ENCODE measurements at places on chromosomes 1 and 21. TPM values are rescaled to one million over a fixed set of nuclear protein-coding genes. Genes with fewer than 3 reads are reported as not detected.

- no peak for DNase-seq
These were observed 51.9 kb upstream of the PPP2R5A start for GRCh38 chr1:212233321-212233720.

- no peak for DNase-seq
These were observed 3.8 kb downstream of the TRAF5 start for GRCh38 chr1:211330282-211330936.

DNA sequence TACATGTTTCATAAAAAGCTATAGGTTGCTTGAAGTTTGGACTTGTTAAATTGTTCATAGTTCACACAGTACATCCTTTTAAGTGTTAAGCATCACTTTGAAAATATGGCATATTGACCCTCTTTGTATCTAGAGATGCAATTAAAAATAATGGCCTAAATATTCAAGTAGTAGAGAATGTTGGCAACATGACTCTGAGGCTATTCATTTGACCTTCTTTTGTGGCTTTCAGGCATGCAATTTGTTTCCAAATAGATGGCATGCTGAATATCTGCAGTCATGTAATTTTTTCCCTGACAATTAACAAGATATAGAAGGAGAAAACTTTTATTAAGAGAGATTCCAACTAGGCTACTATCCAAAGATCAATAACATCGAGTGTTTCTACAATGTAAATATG is 230.5 kb upstream of the ZRANB2 start:
- DNase-seq: no peak

DNA sequence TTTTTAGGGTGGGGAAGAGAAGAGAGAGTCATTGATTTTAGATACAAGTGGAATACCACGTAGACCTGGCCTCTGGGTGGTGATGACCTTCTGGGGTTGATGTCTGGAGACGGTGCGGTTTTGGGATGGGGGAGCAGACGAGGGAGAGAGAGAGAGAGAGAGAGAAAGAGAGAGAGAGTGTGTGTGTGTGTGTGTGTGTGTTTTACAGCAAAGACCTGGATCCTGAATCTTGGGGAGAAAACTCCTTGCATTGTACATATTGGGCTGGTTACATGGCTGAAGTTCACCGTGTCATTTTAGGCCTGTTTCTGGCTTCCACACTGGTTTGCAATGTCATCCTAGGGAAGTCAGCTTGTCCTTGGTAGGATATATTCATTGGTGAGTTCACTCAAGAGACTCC is 89.0 kb downstream of the GALNT2 start:
- DNase-seq: no peak

DNA sequence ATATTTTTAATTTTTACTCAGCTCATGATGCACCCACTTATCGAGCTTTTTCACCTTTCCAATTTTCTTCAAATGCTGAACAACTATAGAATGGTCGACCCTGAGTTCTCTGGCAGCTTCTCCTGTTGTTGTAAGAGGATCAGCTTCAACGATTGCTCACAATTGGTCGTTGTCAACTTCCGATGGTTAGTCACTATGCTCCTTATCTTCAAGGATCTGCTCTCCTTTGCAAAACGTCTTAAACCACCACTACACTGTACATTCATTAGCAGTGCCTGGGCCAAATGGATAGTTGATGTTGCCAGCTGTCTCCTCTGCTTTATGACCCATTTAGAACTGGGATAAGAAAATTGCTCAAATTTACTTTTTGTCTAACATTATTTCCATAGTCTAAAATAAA is 385.9 kb upstream of the LYPLAL1 start:
- DNase-seq: no peak

DNA sequence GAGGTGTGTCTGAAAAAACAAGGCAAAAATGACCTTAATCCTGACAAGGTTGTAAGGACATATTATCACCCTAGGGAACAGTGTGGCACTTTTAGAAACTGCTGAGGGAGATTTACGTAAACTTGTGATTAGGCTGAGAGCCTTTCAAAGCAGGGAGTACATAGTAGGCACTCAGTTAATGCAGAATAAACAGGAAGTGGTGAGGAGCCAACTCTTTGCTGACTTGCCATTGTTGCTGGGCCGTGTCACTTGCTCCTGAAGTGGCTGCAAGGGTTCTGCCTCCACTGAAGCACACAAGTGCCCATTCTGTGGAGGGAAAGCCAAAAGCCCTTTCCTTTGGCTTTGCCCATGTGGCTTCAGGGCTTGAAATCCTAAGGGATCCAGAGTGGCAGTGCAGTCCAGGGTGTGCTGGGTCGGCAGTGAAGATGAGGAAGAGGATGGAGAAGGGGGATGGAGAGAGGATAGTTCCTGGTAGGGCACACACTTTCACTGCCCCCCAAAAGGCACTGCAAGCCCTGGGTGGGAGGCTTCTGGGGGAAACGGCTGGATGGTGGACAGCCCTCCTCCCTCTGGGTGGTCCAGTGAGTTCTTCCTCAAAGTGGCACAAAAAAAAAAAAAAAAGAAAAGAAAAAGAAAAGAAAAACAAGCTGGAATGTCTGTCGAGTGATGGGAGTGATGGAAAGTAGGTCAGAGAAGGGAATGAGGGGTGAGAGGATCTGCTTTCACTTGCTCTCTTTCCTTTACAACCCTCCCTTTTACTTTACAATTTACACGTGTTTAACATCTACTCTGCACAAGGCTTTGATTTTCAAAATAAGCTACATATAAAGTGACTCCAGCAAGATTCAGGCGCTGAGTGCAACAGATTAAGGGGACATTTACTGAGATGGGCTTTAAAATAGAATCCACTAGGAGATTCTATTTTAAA is 13.7 kb upstream of the RHEX start:
- DNase-seq: no peak

GRCh38 chr1:212678456-212679410 is 20.9 kb downstream of the BATF3 start:
- DNase-seq: no peak

DNA sequence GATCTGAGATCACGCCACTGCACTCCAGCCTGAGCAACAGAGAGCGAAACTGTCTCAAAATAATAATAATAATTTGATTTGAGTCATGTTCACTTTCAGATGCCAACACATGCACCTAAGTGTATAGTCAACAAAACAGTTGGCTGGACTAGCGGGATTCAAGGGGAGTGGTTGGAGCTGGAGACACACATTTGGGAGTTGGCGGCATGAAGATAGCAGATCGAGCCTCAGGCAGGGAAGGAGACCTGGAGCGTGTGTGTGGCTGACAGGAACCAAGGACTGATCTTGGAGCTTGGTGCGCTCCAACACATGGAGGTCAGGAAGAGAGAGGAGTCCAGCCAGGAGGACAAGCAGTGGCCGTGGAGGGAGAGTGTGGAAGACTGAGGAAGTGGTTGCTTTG is 14.6 kb upstream of the PGD start:
- DNase-seq: no peak

DNA sequence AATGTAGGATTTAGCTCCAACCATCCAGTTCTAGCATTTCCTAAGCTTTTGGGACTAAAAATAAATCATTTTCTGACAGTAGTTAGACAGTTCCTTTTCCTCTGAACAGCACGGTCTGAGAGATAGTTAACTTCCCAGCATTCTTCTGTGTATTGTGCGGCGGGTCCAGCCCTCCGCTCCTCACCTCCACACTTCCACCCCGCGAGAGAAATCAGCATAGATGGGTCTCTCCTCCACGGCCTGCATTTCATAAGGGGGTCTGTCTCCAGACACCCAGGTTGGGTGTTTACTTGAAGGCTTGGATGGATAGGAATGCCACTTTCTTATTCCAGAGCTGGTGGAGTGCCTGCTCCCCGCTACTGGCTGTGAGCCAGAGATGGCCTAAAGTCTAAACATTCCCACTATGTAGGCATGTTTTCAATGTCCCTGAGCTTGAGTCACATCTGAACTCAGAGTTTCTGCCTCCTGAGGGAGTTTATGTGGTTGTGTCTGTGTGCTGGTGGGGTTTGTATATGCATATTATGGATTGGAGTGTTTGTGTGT is 38.0 kb upstream of the PPP2R5A start:
- no peak for DNase-seq

DNA sequence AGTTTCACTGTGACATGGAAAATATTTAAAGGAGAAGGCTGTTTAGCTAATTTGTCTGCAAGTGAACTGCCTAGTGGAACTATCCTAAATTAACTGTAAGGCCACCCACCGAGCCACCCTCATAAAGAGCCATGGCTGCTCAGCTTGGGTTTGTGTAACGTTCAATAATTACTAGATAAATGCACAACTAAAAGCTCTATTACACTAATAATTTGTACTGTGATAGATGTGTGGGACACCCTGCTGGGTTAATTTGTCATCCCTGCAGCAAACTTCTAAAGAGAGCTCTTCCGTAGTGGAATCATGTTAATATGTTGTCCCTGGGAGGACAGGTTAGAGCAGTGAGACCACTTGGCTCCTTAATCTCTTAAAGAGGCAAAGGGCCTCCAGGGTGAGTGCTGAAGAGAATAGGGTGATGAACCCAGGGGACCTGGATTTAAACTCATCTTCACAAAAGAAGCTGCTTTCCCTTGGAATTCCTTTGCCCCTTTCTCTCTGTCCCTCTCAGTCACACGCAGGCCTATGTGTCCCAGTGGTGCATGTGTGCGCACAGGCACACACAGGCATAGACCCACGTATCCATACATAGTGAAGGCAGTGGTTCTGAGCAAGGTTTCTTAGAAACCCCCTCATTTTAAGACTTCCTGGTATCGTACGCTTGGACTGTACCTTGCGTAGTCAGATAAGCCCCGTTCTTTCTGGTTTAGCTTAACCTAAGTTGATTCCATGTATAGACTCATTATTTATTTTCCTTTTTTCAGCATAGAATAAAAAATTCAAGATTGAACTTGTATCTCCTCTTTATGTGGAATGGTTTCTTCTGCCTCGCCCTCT is 310.3 kb downstream of the NFIA start:
- DNase-seq: no peak

DNA sequence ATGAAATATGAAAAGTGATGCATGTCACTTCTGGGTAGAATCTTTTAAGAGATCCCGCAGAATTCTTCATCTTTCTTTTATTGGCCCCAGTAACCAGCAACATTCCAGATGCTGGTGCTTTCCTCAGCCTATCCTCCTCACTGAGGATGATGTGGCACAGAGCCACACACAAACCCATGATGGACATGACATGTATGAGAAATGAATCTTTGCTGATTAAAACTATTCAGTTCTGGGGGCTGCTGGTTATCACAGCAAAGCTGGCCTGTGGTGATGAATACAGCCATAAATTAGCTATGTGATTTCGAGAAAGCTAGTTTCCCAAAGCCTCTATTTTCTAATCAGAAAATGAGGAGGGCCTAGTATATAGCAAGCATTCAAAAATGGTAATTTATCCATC is 8.3 kb upstream of the ERICH3 start:
- no peak for DNase-seq

The OR2L13 gene
- total RNA-seq: not detected

The FALEC gene
- not detected for total RNA-seq

The TGFB2 gene
- total RNA-seq: not detected

All from CD4-positive, CD25-positive, alpha-beta regulatory T cell (primary cell).